ENCODE measurements at places on chromosomes 2 and 18.

GRCh38 chr18:50961974-50962373, 5.9 kb upstream of the ELAC1 start:
- DNase-seq = no peak

GRCh38 chr18:22346401-22346952, 71.2 kb downstream of the CTAGE1 start:
- no peak for DNase-seq

DNA sequence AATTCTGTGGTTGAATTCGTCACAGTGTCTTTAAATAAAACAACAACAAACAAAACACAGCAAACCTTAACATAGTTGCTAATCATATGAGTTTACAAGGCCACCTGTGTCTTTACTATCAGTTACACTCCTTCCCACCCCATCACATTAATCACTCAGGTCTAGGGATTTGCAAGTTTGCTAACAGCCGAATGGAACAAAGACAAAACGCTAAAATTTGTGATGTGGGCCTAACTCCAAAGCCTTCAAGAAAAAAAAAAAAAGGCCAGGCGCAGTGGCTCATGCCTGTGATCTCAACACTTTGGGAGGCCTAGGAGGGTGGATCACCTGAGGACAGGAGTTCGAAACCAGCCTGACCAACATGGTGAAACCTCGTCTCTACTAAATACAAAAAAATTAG, 566 bp upstream of the POLI start:
- no peak for DNase-seq

DNA sequence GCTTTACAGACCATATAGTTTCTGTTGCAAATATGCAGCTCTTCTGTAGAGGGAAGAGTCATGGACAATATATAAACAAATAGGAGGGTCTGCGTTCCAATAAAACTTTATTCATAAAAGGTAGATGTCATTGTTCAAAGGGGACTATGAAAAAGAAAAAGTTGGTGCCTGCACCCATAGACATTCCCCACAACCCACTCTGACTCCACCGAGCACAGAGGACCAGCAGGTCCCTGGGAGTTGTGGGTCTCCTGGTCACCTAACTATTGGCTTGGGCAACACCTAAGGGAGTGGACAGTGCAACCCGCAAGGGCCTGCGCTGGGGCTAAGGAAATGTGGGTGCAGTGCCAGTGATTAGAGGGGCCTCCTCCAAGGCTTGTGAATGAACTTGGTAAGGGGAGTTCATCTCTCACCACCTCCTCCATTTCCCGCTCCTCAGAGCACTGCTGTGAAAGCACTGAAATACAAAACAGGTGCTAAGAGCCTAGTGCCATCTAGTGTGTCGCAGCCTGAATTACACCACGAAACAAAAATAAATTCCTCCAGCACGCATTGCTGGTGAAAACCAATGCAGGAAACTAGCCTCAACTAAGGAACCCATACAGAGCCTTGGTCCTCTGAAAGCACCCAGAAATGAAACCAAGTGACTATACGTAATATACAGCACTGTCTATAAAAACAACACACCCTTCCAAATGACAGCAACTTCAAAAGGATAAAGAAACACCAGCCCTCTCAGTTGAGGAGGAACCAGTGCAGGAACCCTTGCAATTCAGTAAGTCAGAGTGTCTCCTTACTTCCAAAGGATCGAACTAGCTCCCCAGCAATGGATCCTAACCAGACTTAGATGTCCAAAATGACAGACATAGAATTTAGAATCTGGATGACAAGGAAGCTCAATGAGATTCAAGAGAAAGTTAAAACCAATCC, 166.6 kb downstream of the RNF144A start:
- DNase-seq = no peak

DNA sequence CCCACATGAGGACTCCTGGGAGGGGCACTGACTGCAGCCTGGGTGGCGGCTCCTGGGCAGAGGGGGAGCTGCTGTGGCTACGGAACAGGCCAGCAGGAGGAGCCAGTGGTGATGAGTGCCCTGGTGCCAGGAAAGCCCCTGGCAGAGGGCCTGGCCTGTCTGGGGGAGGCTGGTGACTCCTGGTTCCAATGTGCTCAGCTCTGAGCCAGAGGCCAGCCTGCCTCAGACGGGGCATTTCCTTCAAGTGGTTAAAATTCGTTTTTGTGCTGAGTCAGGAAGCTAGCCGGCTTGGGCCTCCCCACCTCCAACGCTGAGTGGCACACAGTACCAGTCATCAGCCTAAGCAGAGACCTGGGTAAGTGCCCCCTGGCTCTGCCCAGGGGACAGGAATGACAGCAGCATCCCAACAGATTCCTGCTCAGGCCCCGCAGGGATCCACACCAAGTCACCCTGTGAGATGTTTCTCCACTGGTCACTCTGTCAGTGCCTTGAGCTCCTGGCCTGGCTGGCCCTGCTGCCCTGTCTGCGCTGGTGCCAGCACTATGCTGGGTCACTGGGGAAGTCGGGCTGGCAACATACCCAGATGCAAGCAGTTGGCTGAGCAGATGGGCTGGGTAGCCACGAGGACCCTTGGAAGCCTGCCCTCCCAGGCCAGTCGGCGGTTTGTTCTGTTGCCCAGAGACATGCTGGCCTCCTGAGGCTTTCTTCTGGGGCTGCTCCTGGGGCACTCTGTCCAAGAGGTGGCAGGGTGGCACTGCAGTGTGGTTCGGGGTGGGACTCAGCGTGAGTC, 7.1 kb upstream of the KLF11 start:
- no peak for DNase-seq

GRCh38 chr2:138030459-138030858, 66.2 kb downstream of the HNMT start:
- DNase-seq = no peak

DNA sequence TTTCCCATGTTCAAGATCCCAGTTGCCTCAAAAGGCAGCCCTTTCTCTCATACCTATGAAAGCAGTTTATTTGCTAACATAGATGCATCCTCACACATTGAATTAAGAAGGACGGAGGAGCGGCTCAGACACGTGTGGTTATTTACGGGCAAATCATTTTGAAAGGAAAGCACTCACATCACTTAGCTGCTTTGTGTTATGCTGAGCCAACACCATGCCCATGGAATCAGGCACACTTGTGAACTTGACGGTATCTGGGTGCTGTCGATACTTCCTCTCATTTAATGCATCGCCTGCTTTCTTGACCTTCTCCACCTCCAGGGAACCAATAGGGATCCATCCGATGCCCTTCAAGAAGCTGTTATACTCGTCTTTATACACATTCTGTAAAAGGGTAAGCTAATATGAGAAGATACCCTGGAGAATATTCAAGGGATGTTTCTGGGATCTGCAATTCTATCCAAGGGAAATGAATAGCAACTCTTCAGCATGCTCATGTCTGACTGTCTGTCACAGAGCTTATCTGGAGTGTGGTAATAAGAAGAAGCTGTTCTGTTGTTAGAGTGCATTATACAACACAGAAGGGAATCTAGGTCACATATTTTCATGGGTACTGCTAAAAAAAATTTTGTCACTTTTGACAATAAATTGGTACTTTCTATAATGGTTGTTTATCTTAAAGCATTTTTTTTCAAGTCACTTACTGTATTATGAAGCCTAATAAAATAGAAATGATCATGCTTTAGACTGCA, 63.3 kb downstream of the NEB start:
- no peak for DNase-seq

DNA sequence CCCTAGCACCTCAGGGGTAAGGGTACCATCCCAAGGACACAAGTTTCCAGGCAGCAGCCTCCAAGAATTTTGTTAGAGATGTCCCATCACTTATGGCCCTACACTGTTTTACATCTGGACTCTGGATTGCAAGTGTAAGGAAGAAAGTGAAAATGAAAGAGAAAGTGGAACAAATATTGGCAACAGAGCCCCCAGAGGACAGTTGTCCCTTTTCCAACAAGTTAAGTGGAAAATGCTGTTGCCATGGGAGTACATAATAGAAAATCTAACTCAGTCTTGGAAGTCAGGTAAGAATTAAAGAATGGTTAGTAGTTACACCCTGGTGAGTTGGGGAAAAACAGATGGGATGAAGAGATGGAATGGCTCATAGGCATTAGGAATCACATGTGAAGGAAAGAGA, 50.6 kb downstream of the TTC21B start:
- no peak for DNase-seq

DNA sequence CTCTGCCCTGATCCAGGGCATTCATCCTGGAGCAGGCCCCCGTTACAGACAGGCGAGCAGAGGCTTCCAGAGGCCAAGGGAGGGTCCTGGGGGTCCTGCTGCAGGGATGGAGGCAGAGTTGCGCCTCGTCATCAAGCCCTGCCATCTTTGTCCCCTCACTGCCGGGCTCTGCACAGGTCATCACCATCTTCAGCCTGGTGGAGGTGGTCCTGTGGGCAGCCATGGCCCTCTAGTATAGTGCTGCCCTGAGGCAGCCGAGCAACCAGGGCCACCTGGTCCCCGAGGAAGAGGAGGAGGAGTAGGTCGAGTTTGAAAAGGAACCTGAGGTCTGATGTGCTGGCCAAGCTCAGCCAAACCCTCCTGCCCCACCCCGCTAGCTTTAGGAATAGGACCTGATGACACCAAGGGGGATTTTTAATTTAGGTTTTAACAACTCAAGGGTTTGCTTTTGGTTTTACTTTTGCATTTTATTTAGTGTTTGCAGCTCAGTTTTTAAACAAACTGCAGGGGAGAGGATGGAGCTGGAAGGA, 8.8 kb upstream of the ALPI start:
- no peak for DNase-seq

- no peak for DNase-seq
Observed at GRCh38 chr18:60266558-60266957, 106.0 kb downstream of the MC4R start.

GRCh38 chr2:238127165-238128060, 11.1 kb upstream of the KLHL30 start:
- no peak for DNase-seq

GRCh38 chr2:173258701-173259100, 96.0 kb upstream of the CDCA7 start:
- no peak for DNase-seq

DNA sequence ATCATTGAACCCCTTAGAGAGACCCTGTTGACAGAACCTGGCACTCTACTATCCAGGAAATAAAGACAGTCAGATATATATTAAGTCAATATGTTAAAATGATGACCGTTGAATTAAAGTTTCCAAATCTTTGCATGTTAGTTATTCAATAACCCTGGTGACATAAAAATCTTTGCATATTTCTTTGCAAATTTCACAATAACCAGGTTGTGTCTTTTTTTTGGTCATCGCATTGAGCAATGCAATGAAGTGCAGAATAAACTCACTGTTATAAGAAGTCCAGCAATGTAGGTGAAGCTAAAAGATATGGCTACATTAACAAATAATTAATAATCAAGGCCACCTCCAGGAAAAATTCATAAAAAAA, 596.9 kb downstream of the NYAP2 start:
- no peak for DNase-seq

- no peak for DNase-seq
Observed at GRCh38 chr18:71168557-71169145, 879.8 kb downstream of the SOCS6 start.

DNA sequence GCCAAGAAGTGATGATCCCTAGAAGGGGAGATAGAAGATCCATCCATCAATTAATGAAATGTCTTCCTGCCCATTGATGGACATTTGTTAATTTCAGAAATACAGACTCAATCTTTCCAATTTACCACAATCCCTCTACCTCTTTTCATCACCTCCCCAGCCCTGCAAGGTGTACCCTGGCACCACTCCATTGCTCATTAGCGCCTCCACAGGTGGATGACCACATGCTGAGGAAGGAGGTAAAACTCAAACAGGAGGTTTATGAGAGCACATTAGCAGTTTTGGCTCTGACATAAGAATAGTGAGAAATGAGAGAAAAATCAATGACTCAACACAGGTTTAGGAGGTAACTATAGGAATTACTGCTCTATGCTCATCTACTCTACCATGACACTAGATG, 208.0 kb downstream of the C1D start:
- no peak for DNase-seq

DNA sequence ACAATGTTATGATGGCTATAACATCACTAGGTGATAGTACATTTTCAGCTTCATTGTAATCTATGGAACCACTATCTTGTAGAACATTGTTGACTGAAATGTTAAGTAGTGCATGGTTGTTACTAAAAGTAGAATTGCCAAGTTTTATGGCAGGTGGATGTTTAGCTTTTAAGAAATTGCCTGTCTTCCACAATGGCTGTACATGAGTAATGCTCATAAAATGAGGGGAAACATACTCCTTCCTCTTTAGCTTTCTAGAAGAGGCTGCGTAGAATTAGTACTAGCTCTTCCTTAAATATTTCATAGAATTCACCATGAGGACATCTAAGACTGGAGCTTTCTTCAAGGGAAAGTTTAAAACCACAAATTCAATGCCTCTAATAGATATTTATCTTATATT, 161.0 kb downstream of the TPGS2 start:
- no peak for DNase-seq

- no peak for DNase-seq
Observed at GRCh38 chr2:217740178-217740577, 262.6 kb downstream of the TNS1 start.

DNA sequence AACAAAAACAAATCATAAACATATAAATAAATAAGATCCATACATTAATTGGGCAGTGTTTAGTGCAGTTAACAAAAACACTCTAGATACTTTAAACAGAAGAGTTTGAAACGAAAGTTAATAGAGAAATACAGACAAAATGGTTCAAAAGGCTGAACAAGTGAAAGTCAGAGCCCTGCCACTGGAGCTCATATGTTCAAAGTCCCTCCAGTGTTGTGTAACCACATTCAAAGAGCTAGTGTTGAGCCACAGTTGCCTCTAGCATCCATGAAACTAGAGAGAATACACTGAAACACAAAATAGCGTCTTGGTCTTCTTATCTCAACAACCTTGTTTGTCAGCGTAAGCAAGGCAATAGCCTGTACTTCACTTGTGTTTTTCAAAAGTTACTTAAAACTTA, 1309.8 kb upstream of the NRXN1 start:
- no peak for DNase-seq

DNA sequence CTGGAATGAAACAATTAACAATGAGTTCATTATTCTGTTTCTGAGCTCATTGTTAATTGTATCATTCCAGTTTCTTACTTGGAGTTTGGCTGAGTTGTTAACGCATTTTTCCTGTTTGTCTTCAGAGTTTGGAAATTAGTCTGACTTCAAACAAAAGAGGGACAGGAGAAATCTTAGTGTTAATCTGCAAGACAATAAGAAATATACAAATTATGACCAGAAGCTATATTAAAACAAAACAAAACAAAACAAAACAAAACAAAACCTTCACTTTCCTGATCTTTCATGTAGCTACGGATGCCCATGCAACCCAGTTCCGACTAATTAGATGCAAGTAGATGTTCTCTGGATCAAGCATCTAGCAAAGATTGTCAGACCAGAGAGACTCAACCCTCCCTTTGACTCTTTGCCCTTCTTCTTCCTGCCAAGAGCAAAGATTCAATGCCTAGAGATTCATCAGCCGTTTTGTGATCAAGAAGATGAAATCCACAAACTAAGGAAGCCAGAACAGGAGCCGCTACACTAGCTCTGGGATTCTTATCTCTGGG, 686.2 kb upstream of the FSHR start:
- no peak for DNase-seq

DNA sequence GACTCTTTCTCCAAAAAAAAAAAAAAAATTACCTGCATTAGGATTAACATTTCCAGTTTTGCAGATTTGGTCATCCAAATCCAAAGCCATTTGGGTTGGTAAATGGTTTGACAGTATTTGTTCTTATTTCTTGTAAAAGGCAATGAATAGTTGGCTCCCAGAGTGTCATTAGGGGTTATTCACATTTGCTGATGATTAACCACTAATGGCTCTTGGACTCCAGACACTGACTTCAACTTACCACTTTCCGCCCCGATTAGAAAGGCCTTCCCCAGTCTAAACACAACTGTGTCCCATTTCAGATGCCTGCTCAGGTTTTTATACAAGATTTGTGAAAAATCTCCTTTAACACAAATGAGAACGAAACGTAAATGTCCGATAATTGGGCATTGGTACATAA, 9.6 kb upstream of the TGIF1 start:
- no peak for DNase-seq

Measured in activated CD8-positive, alpha-beta memory T cell treated with anti-CD3 and anti-CD28 coated beads, Interleukin-2, amount 50 U/mL, for 48 hours (primary cell).